ENCODE measurements at places on chromosomes 5 and 9.

DNA sequence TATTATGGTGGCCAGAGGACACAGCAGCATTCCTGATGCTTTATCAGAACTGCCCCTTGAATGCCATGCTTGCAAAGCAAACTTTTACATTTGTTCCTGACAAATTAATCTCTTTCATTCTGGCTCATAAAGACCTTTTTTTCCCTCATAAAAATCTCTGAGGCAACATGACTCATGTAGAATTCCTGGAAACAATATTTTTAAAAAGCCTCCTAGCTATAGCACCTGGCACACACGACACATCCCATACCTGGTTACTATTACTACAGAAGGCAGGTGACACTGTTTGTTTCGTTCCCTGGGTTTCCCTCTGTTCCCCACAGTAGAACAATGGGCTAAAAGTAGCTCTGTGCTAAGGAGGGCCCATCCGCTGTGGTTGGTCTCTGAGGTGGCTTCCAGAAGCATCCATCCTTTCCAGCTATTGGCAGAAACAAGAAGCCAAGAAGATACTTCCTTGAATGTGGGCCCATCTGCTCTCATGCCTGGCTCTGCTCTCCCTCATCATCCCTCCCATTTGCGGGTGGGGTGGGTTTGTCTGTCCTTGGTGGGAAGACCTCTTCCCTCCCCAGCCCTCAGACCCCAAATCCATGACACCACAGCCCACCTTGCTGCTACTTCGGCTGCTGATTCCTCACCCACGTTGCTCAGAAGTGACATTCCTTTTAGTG is 59.1 kb downstream of the GALNT12 start:
- no peak for DNase-seq

DNA sequence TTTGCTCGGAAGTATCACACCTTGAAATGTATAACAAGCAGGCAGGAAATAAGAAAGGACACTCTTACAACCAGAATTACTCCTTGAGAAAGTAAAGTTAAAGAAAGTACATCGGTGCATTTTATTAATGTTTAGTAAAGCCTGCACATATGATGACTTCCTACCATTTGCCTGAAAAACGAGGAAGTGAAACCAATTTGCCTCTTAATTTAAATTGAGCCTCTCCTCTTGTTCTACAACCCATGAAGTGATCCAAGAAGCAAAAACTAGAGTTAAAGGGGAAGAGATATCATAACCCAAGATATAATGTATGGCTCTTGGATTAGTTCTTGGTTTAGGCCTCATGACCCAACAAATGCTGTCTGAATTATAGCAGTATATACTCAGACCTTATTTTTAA is 95.6 kb downstream of the GNAQ start:
- no peak for DNase-seq

- no peak for DNase-seq
Measured at GRCh38 chr5:113340537-113340936, 94.3 kb downstream of the TSSK1B start.

DNA sequence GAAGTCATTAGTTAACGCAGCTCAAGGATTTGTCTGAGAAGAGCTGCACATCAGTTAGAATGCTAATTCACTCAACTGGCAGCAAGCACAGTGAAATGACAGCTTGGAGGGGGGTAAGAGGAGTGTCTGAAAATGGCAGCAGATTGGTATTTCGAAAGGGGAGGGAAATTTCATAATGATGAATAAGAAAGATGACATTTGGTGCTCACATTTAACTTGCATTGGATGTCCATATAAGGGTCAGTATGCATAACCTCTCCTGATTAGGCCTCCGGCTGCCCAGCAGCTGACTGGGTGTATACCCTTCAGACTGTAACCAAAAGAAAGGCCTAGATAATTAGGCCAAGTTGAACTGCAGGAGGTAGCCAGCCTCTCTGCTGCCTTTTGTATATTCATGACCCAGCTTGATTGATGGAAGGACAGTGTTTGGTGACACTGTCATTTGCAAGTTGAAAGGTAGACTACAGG is 131.0 kb downstream of the PBX3 start:
- no peak for DNase-seq

- peak; percentile 88 for DNase-seq
Measured at GRCh38 chr9:121286973-121287741, 19.2 kb downstream of the GSN start.

Data from fibroblast of the conjunctiva (primary cell).